ENCODE measurements at places on chromosomes 2 and 18.

DNA sequence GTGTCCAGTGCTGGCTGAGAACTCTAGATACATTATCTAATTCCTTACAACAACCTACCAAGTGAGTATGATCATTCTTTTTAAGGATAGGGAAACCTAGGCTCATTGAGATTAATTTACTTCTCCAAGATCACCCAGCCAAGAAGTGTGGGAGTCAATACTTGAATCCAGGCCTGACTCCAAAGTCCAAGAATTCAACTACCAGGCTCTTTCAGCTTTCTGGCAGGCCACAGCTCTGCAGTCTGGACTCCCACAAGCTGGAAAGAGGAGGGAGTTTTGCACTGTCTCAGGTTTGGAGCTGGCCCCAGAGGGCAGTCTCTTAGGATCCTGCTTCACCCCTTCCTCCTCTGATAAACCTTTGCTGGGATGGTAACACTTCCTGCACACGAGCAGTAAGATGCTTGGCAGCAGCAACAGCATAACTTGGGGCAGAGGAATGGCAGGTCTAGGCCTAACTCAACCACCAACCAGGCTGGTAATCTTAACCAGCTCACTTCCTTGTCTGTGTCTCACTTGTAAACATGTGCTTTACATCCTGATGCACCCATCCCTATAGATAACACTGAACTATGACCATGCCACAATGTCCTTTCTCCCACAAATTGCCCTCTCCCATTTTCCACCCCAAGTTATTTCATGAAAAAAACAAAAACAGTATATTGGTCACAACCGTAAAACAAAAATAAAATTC, 111.1 kb upstream of the ACAA2 start:
- DNase-seq = no peak

DNA sequence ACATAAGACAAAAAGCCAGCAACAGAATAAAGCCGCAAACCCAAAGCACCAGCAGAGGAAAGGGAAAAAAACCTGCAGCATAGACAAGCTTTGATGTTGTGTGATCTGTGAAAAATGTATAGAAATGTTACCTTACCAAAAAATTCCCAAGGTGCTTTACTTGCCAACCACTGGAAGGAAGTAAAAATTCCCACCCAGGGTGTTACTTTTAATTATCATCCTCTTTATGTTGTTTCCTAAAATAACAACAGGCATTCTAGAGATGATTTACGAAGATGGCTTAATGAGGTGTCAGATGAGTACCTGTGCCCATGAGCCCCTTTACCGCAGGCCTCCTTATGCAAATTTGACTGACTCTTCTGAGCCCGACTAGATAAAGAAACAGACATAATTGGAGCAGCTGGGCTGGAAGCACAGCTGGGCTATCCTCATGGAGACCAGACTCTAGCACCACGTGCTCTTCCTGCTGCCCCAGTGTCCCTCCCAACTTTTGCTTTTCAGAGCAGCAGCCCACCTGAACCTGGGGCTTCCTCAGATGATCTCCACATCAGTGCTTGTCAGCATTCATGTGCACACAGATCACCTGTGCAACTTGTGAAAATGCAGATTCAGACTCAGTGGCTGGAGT, 41.5 kb downstream of the SRSF7 start:
- DNase-seq = no peak

- DNase-seq = no peak
Measured at GRCh38 chr2:240109386-240109785, 26.7 kb downstream of the COPS9 start.

DNA sequence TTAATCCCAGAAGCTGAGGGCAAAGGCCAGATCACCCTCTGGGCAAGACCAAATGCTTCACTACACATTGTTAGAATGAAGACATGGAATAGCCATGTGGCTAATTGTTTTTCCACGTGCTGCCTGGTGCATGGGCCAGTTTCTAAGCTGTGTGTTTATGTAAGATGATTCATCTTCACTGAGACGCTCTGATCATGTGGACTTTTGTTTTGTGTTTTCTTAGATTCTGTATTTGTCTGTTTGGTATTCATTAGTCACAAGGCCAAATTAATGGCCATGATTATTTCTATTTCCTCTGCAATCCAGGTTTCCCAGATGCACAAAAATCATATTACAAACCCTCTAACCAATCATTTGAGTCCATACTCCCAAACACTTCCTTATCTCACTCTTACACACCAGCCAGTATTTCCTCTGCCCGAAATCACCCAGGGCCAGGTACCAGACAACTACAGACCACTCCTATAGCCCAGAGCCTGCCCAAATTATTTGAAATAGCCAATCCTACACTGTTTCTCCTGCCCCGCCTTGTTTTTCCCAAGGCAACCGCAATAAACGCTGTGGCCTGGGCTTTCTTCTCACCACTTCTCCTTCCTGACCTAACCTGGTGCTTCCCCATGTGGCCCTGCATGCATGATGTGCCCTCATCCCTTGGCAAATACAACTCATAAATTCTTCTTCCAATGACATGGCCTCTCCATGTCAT, 94.2 kb upstream of the SP3 start:
- DNase-seq = no peak

DNA sequence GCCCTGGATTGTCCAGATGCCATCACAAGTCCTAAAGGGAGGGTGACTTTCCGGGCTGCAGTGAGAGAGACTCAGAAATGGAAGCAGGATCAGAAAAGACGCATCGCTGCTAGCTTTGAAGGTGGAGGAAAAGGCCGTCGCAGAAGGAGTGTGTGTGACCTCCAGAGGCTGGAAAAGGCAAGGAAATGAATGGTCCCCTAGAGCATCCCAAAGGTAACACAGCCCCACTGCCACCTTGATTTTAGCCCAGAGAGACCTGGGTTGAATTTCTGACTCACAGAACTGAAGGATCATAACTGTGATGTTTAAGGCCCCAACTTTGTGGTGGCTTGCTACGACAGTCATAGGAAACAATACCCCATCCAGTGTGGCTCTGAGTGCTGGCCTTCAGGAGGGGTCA, 8.6 kb upstream of the NCK2 start:
- DNase-seq = peak; percentile 28

- DNase-seq = no peak
Measured at GRCh38 chr2:188466761-188467160, 175.1 kb downstream of the GULP1 start.

DNA sequence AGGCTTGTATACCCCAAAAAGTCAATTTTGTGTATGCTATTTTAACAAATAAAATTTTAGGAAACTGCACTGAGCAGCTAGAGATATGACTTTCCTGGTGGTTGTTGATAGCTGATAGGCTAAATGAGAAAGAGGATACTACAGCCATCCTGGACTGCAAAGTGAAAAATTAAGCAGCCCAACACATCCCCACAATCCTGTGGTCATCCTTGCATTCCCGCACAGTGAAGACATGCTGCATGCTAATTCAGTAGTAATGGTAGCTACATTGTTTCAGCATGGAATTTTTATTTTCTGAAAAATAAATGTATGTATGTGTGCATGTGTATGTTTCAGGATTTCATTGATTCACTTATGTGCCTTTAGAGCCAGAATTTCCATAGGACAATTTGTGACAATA, 124.2 kb upstream of the CCDC68 start:
- DNase-seq = no peak

DNA sequence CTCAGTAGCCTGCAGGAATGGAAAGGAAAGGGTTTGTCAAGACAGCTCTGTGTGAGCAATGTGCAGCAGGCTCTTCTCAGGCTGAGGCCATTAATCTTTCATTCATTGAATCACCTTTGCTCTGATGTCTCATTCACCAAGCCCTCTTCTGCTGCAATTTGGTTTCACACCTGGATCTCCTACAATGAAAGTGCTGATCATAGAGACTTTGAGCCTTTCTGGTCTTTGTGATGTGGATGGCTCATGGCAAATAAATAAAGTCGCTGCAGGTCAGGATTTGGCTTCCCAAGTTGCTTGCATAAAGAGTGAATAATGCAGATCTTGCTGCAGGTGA, 95.8 kb upstream of the SPRED2 start:
- DNase-seq = peak; percentile 21

GRCh38 chr2:169891593-169892298, 64.5 kb downstream of the UBR3 start:
- DNase-seq = no peak

- DNase-seq = no peak
Measured at GRCh38 chr2:16943279-16943958, 277.8 kb upstream of the CYRIA start.

GRCh38 chr2:219663116-219663762, 35.8 kb downstream of the SLC4A3 start:
- DNase-seq = peak; percentile 45

- DNase-seq = no peak
Measured at GRCh38 chr2:216134958-216135541, 25.9 kb downstream of the XRCC5 start.

GRCh38 chr2:207825978-207826377, 56.3 kb upstream of the FZD5 start:
- no peak for DNase-seq

DNA sequence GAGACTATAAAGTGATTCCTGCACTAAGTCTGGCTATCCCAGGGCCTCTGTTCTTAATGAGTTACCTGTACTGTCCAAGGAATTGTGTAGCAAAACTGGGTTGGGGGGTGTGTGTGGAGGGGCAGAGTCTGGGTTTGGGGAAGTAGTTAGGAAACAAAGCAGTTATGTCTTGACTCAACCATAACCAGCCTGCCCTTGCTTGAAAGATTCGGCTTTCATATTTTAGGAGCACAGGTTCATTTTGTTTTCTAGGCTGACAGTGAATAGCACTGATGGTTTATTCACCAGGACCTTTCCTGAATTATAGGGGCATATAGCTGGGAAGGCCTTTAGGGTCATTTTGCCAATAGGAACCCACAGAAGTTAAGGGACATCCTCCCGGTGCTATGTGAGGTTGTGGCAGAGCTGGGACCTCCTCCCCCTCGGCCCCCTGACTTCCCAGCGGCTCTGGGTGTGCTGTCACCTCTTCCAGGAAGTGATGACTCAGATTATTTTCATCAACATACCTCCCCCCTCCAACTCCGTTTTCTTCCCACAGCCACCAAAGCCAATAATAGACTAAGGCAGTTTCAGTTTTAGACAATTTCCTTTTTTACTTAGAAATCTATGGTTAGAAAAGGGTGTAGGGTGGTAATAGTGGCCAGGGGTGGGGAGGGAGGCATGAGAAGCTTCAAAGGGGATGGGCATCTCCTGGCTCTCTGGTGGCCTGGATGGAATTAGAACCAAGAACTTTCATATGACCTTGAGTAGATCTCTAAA, 44.8 kb downstream of the SETBP1 start:
- no peak for DNase-seq

- DNase-seq = no peak
Measured at GRCh38 chr18:48122376-48122775, 191.9 kb upstream of the SMAD2 start.

GRCh38 chr2:71102981-71103681, 26.9 kb downstream of the MCEE start:
- DNase-seq = no peak

DNA sequence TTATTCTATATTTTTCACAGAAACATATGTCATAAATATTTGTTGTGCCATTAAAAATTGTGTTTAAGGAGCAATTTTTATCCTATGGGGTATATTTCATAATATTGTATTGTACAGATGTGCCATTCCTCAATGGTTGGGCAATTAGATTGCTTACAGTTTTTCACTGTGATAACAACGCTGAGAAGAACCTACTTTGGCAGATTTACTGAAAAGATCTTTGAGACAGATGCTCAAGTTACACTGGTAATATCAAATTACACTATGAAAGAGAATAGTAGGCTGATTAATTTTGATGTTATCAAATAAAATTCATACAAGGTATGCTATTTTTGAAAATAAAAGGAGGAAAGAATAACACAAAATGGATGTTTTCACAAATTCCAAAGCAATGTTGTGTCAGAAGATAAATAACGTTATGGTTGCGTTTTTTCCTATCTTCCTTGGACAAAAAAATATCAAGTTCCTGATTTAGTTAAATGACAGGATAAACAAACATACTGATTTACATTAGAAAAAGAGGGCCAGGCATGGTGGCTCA, 335.1 kb upstream of the ZNF521 start:
- DNase-seq = no peak

DNA sequence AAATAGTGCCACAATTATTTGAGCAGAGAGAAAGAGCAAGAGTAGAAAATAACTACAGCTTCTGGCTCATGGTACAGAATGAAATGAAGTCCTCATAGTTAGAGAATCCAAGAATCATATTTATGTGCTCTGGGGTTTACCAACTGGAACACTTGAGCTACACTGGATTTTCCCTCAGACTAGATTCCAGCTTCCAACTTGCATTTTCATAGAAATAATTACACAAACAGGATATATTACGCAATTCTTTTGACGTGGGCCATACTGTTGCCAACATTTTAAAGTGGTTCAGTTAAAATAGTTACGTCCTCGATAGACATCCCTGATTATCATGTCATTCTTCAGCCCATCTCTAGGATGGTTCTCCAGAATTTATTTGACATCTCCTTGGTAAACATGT, 129.2 kb downstream of the ETAA1 start:
- no peak for DNase-seq

DNA sequence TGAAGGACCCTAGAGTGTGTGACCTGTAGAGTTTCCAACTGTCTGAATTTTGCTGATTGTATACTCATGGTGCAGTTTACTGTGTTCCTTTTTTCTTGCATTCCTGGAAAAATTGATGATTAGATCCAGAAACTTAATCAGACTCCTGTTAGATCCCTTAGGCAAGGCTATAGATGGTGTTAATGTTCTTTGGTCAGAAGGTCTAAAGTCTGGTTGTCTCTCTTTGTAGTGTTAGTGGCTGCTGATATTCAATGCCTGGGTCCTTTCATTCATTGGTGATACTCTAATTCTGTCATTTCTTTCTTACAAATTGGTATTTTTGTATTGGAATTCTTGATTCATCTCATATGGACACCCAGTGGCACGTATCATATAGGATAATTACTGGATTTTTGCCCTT, 6.3 kb downstream of the CCNT2 start:
- DNase-seq = no peak

DNA sequence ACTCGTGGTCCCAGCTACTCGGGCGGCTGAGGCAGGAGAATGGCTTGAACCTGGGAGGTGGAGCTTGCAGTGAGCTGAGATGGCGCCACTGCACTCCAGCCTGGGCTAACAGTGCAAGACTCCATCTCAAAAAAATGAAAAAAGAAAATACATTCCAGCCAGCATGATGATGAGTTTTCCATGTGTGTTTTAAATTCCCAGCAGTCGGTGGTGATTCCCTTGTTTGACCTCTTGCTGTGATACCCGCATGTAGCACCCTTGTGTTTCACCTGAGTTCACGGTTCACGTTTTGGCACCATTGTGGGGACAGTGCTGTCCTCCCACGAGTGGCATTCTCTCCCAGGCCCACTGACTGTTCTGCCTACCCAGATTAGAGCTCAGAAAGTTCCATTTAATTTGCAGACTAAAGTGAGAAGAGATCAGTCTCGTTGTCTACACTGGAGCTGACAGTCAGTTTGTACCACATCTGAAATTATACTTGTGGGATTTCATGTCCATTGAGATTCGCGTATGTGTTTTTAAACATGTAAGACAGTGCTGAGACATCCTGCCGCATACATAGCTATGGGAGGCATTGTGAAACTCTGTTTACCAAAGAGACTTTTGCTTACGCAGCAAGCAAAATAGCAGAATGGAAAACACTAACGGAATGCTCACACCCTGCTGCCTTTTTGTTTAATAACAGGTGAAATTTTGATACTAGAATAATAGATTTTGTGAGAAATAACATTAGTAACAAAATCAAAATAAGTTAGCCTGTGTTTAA, 157.1 kb downstream of the GBX2 start:
- no peak for DNase-seq

GRCh38 chr2:159118859-159119500, 150.5 kb downstream of the TANC1 start:
- DNase-seq = no peak
